ENCODE measurements at places on chromosomes 4 and X. TPM values are rescaled to one million over a fixed set of nuclear protein-coding genes. Genes with fewer than 3 reads are reported as not detected.

GRCh38 chrX:130085551-130086446 lies 24.5 kb downstream of the ELF4 start:
- no peak overlapping the region for H3K4me3 ChIP-seq
- H3K4me1 ChIP-seq: peaks cover 4% of the 10 kb centered on the region
- no peak overlapping the region for H3K27ac ChIP-seq
- no peaks in the 10 kb centered on the region for H3K27me3 ChIP-seq

GRCh38 chrX:154809939-154810665 lies 4.8 kb upstream of the MPP1 start:
- no peak for DNase-seq
- H3K4me3 ChIP-seq: no peak overlapping the region
- peaks cover 3% of the 10 kb centered on the region for H3K36me3 ChIP-seq
- peaks cover 62% of the 10 kb centered on the region for H3K27me3 ChIP-seq

GRCh38 chr4:5037553-5038551 lies 13.4 kb upstream of the STK32B start:
- no peaks in the 10 kb centered on the region for H3K36me3 ChIP-seq
- peaks cover 12% of the 10 kb centered on the region for H3K4me1 ChIP-seq
- H3K27me3 ChIP-seq: no peaks in the 10 kb centered on the region
- H3K4me3 ChIP-seq: no peak overlapping the region
- no peak for DNase-seq
- H3K27ac ChIP-seq: no peak overlapping the region

DNA sequence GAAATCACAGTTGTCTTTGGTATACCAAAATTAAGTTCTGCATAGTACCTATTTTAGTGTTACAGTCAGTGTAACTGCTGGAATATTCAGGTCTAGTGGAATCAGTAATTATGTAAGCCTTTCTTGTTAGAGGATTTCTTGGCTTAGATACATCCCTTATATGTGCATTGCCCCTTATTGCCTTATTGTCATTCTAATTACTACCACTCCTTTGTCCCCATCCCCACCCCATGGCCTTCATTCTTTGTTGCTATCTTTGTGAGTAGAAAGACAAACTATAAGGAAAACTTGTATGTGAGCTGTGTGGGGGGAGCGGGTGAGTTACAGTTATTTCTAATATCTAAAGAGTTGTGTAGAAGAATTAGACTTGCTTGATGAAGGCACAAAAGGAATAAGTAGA lies 36.9 kb upstream of the RPA4 start:
- H3K4me3 ChIP-seq: no peak overlapping the region
- H3K36me3 ChIP-seq: no peaks in the 10 kb centered on the region
- no peak for DNase-seq
- no peaks in the 10 kb centered on the region for H3K27me3 ChIP-seq

GAGE12F gene
- total RNA-seq: not detected

- no peak overlapping the region for H3K4me3 ChIP-seq
- H3K36me3 ChIP-seq: peaks cover 2% of the 10 kb centered on the region
- no peaks in the 10 kb centered on the region for H3K4me1 ChIP-seq
- H3K27me3 ChIP-seq: peaks cover 24% of the 10 kb centered on the region
- H3K27ac ChIP-seq: no peak overlapping the region
Measured at GRCh38 chrX:153657161-153657560, 10.2 kb downstream of the DUSP9 start.

- H3K36me3 ChIP-seq: peaks cover 33% of the 10 kb centered on the region
- DNase-seq: no peak
- H3K27ac ChIP-seq: no peak overlapping the region
- no peaks in the 10 kb centered on the region for H3K27me3 ChIP-seq
- H3K4me1 ChIP-seq: no peaks in the 10 kb centered on the region
- no peak overlapping the region for H3K4me3 ChIP-seq
Measured at GRCh38 chr4:3231471-3231870, 17.5 kb upstream of the MSANTD1 start.

DNA sequence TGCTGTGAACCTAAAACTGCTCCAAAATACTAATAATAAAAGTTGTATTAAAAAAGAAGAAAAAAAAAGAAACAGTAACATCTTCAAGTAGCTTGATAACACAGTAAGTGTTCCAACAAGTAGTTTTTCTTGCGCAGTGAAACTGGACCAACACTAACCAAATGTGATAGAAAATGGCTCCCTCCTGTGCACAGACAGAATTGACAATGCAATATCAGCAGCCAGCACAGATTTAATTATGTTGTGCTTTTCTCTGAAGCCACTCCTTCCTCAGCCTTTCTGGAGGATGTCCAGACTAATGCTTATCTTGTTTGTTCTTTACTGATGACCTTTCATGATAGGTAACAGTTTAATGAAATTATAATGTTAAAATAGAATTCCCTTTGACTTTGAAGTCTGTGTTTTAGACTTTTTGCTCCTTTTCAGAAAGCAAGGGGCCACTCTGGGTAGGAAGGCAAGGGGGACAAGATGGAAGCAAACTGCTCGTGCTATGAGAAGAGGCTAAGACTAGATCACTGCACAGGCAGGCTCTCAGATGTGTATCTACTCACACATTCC lies 147.1 kb upstream of the RPL34 start:
- no peaks in the 10 kb centered on the region for H3K36me3 ChIP-seq
- H3K27me3 ChIP-seq: no peaks in the 10 kb centered on the region
- H3K4me1 ChIP-seq: no peaks in the 10 kb centered on the region
- no peak overlapping the region for H3K27ac ChIP-seq

DNA sequence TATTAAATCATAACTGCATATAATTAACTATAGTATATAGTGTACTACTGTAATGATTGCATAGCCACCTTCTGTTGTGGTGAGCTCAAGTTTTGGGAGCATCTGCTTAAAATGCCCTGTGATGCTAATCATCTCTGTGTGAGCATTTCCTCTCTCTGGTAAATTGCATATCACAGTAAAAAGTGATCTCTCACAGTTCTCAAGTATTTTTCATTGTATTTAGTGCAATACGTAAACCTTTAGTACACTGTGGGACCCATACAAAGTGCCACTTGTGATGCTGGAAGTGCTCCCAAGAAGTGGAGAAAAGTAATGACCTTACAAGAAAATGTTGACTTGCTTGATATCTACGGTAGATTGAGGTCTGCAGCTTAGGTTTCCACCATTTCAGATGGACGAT lies 82.0 kb downstream of the WWC2 start:
- H3K27ac ChIP-seq: no peak overlapping the region
- H3K36me3 ChIP-seq: peaks cover 7% of the 10 kb centered on the region
- H3K4me1 ChIP-seq: peaks cover 17% of the 10 kb centered on the region
- no peak for DNase-seq
- no peak overlapping the region for H3K4me3 ChIP-seq
- no peaks in the 10 kb centered on the region for H3K27me3 ChIP-seq

- H3K4me3 ChIP-seq: peak overlapping the region; percentile 88
- no peak overlapping the region for H3K27ac ChIP-seq
- H3K27me3 ChIP-seq: peaks cover 19% of the 10 kb centered on the region
Measured at GRCh38 chrX:2610246-2611170, 80.6 kb upstream of the CD99 start.

CENPVL2 gene
- 1.6 TPM for total RNA-seq

GRCh38 chr4:94135701-94136100 lies 72.0 kb upstream of the SMARCAD1 start:
- H3K4me3 ChIP-seq: no peak overlapping the region
- no peak overlapping the region for H3K27ac ChIP-seq
- DNase-seq: no peak
- H3K27me3 ChIP-seq: no peaks in the 10 kb centered on the region

DNA sequence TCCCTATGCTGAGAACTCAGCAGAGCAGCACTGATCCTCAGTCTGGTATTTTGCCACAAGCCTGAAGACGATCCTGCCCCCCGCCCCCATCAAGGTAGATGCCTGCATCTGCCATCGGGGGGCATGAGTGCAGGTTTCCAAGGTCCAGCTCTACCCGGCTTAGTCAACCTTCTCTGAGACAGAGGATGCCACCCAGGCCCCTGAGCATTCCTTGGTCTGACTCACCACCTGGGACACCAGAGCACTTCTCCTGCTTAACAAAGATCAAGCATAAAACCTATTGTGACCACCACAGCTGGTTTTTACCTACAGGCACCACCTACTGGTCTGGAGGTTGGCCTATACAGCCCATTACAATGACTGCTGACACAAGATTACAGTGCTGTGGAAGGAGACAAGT lies 1168.1 kb downstream of the PCDH19 start:
- H3K36me3 ChIP-seq: no peaks in the 10 kb centered on the region
- no peak overlapping the region for H3K27ac ChIP-seq
- no peaks in the 10 kb centered on the region for H3K27me3 ChIP-seq
- no peak for DNase-seq
- no peaks in the 10 kb centered on the region for H3K4me1 ChIP-seq

GRCh38 chr4:106062452-106062875 lies 167.2 kb downstream of the NPNT start:
- H3K4me3 ChIP-seq: no peak overlapping the region
- no peaks in the 10 kb centered on the region for H3K4me1 ChIP-seq

IL9R gene
- total RNA-seq: not detected

DNA sequence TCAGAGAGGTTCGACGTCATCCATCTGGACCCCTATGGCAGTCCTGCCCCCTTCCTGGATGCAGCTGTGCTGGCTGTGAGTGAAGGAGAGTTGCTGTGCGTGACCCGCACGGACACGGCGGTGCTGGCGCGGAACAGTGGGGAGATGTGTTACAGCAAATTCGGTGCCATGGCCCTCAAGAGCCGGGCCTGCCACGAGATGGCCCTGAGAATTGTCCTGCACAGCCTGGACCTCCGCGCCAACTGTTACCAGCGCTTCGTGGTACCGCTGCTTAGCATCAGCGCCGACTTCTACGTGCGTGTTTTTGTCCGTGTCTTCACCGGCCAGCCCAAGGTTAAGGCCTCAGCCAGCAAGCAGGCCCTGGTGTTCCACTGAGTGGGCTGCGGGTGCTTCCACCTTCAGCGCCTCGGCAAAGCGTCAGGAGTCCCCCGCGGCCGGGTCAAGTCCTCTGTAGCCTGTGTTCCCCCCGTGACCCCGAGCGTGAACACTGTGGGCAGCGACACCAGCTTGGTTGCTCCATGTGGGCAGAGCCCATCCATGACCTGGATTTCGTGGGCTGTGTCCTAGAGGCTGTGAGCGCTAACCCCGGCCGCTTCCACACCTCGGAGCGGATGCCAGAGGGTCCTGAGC lies 186.7 kb upstream of the SLITRK2 start:
- no peak overlapping the region for H3K4me3 ChIP-seq
- no peaks in the 10 kb centered on the region for H3K27me3 ChIP-seq
- H3K27ac ChIP-seq: no peak overlapping the region
- DNase-seq: no peak
- no peaks in the 10 kb centered on the region for H3K4me1 ChIP-seq
- H3K36me3 ChIP-seq: peaks cover 5% of the 10 kb centered on the region

DNA sequence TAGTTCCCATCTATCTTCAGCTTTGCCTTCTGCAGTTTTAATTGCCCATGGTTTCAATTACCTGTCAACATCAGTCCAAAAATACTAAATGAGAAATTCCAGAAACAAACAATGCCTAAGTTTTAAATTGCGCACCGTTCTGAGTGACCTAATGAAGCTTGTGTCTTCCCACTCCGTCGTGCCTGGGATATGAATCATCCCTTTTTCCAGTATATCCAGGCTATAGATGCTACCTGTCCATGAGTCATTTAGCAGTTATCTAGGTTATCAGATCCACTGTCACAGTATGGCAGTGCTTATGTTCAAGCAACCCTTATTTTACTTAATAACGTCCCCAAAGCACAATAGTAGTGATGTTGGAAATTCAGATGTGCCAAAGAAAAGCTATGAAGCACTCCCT lies 363.6 kb upstream of the FAM241A start:
- no peak for DNase-seq
- no peak overlapping the region for H3K27ac ChIP-seq

DNA sequence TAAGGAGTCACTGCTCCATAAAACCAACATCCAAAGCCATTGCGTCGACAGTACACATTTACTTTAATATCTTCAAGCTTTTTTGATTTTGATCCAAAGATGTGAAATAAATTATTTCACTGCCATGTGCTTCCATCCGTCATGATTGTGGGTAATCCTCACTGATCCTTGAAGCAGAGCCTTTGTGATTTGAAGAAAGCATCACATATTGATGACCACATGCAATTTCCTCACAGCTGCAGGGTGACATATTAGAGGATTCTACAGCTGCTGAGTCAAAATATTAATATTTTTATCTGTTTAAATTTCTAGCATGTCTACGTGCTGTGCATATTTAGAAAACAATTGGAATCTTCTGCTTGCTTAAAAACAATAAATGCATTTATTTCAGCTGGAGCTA lies 196.8 kb upstream of the ANXA3 start:
- H3K4me1 ChIP-seq: peaks cover 7% of the 10 kb centered on the region
- H3K36me3 ChIP-seq: no peaks in the 10 kb centered on the region
- H3K27me3 ChIP-seq: no peaks in the 10 kb centered on the region
- no peak for DNase-seq
- H3K4me3 ChIP-seq: no peak overlapping the region
- H3K27ac ChIP-seq: no peak overlapping the region

- no peaks in the 10 kb centered on the region for H3K4me1 ChIP-seq
- no peaks in the 10 kb centered on the region for H3K36me3 ChIP-seq
- H3K4me3 ChIP-seq: no peak overlapping the region
- DNase-seq: no peak
- H3K27ac ChIP-seq: no peak overlapping the region
- H3K27me3 ChIP-seq: no peaks in the 10 kb centered on the region
Measured at GRCh38 chr4:180455226-180455625, 1788.0 kb upstream of the TENM3 start.

GRCh38 chr4:80446248-80446647 lies 110.7 kb downstream of the CFAP299 start:
- no peak overlapping the region for H3K4me3 ChIP-seq
- no peak overlapping the region for H3K27ac ChIP-seq
- H3K36me3 ChIP-seq: no peaks in the 10 kb centered on the region

GRCh38 chr4:56127716-56128115 lies 179.0 kb downstream of the CEP135 start:
- H3K36me3 ChIP-seq: no peaks in the 10 kb centered on the region
- peaks cover 24% of the 10 kb centered on the region for H3K4me1 ChIP-seq
- H3K27ac ChIP-seq: no peak overlapping the region
- DNase-seq: no peak
- H3K4me3 ChIP-seq: no peak overlapping the region
- no peaks in the 10 kb centered on the region for H3K27me3 ChIP-seq

DNA sequence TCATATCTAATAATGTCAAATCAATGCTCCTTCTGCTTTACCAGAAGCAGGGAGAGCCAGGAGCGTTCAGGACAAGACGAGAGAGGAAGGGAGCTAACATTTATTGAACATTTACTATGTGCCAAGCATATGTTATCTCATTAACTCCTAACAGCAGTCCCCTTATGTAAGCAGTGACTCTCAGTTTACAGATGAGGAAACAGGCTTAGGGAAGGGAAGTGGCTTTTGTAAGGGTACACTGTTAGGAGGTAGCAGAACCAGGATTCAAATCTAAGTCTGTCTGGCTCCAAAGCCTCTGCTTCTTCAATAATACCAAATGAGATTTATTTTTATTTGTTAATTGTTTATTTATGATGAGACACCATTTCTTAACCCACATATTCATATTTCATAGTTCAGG lies 2.6 kb upstream of the STARD8 start:
- no peak overlapping the region for H3K4me3 ChIP-seq
- no peaks in the 10 kb centered on the region for H3K27me3 ChIP-seq
- H3K4me1 ChIP-seq: peaks cover 12% of the 10 kb centered on the region
- H3K27ac ChIP-seq: no peak overlapping the region

- H3K4me3 ChIP-seq: no peak overlapping the region
- H3K27me3 ChIP-seq: no peaks in the 10 kb centered on the region
- H3K4me1 ChIP-seq: peaks cover 8% of the 10 kb centered on the region
- H3K27ac ChIP-seq: no peak overlapping the region
- H3K36me3 ChIP-seq: no peaks in the 10 kb centered on the region
- no peak for DNase-seq
Measured at GRCh38 chr4:38930707-38931106, 63.1 kb downstream of the FAM114A1 start.

- no peaks in the 10 kb centered on the region for H3K36me3 ChIP-seq
- H3K4me3 ChIP-seq: no peak overlapping the region
- no peak for DNase-seq
Measured at GRCh38 chr4:179467878-179468277, 2025.6 kb upstream of the AGA start.
